Astrocyte of the hippocampus (primary cell): ENCODE measurements at places on chromosomes 7 and 10.

GRCh38 chr7:1033546-1034145, 10.7 kb upstream of the GPR146 start:
- no peak for DNase-seq

- peak; percentile 78 for DNase-seq
Observed at GRCh38 chr7:134480730-134481129, 21.8 kb upstream of the AKR1B1 start.

- DNase-seq: no peak
Observed at GRCh38 chr7:75961218-75961617, 33.2 kb downstream of the TMEM120A start.

GRCh38 chr10:24306507-24306875, 97.6 kb downstream of the KIAA1217 start:
- no peak for DNase-seq

GRCh38 chr10:47376522-47377220, 7.4 kb downstream of the ZNF488 start:
- no peak for DNase-seq

DNA sequence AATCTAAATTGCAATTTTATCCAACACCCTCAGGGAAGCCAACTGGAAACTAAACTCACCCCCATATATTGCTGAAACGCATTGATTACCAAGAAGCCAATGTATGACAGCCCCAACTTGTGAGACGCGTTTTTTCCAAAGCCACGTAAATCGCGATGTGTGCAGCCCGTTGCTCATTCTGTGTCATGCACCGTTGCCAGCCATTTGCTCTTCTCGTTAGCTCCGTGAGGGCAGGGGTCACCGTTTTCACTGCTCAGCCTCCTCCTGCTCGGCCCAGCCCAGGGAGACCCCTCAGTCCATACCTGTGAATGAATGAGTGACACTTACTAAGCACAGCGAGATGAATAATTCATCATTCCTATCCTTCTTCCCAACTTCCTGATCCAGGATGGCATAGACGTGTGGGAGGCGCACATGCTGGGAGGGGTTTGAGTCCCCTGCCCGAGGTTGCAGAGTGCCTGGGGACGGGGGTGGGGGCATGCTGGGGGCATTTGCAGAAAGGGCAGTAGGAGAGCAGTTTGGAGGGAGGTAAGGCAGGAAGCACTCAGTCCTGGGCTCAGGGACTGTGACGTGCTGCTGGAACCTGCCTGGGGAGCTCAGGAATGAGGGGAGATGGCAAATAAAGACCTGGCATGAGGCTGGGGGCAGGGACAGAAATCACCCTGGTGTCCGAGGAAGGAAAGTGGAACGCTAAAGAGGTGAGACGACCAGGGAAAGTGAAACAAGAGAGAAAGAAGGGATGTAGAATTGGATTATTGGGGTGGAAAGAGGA, 104.2 kb upstream of the SDK1 start:
- no peak for DNase-seq

GRCh38 chr10:116171505-116171904, 101.5 kb downstream of the GFRA1 start:
- no peak for DNase-seq

GRCh38 chr10:4807761-4808507, 18.1 kb upstream of the AKR1E2 start:
- peak; percentile 86 for DNase-seq

DNA sequence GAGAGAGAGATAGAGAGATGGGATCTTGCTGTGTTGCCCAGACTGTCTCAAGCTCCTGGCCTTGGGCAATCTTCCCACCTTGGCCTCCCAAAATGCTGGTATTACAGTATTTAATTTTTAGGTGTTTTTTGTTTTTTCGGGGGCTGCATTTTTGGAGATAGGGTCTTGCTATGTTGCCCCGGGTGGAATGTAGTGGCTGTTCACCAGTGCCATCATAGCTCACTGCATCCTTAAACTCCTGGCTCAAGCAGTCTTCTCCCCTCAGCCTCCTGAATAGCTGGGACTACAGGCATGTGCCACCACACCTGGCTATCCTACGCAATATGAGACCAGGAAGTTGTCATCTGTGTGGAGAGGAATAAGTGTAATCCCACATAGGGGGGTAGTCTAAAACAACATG, 42.4 kb downstream of the KCTD7 start:
- DNase-seq: no peak

GRCh38 chr7:19674266-19674960, 34.4 kb downstream of the POLR1F start:
- peak; percentile 37 for DNase-seq

DNA sequence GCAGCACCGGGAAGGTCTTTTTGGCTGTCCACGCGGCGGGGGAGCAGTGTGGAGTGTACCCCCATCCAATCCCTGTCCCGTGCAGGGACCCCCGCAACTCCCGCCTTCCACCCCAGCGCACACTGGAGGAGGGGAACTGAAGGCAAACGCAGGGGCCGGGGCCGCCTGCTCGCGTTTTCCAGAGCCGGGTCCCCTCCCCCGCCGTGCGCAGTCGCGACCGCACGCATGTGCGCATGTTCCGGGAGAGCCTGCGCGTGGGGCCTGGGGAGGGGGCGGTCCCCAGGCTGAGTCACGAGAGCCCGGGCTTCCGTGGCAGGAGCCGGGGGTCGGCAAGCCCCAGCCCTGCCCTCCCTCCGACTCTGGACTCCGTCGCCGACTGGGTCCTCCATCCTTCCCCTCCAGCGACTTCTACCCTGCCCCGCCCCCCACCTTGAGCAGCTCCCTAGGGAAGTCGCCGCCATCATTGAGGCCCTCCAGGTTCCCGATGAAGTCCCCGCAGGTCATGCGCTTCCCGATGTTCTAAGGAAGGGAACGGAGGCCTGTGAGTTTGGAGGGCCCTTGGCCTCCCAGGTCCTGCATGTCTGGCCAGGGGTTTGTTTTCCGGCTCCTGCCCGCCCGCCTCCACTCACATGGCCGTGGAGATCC, 8.0 kb downstream of the PSD start:
- DNase-seq: peak; percentile 61

GRCh38 chr10:2278363-2278762, 541.0 kb upstream of the ADARB2 start:
- DNase-seq: no peak

- DNase-seq: no peak
Observed at GRCh38 chr7:24713039-24713793, 44.0 kb downstream of the GSDME start.

- DNase-seq: no peak
Observed at GRCh38 chr7:123612024-123612423, 10.4 kb downstream of the ASB15 start.

DNA sequence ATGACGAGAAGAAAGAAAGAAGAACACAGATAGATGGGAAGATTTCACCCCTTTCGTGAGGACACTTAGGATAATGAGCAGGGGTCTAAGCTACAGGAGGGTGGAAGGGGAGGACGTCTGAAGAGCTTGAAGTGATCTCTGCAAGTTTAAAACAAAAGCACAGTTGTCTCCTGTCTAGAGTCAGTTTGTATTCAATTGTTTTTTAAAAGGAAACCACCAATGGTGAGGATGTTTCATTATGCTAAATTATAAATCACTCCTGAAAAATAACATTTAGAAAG, 85.9 kb downstream of the ADAM12 start:
- no peak for DNase-seq

- peak; percentile 33 for DNase-seq
Observed at GRCh38 chr7:138564365-138564764, 104.3 kb downstream of the TRIM24 start.

- DNase-seq: no peak
Observed at GRCh38 chr10:92691591-92692079, 1.9 kb downstream of the HHEX start.

DNA sequence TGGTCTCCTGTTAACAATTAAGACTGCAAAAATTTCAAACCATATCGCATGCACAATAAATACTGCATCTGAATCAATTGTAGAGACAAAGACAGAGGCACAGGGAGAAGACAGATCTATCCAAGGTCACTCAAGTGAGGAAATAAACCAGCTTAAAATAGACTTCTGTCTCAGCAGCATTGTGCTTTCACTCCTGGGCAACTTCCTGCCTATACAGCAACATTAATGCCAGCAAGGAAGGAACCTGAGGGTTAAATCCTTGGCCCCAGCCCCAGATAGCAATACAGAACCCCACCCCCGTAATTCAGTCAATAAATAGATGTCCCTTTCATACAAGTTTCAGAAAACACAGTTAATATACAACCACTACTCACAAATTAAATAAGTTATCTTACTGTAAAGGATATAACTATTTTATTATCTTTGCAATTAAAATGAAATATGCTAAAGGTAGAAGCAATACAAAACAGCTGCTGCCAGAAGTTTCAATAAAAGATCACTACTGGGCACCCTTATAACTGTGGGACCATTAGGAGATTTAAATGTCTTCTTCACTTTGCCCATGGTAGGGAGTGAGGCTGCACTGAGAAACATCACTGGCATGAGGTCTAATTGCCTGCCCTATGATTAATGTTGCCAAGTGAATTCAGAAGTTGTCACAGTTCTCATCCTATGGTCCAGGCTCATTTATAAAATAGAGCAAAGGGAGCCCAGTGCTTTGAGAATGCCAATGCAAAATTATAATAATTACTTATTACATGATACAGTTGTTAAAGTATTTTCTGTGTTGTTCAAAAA, 49.4 kb downstream of the CAV1 start:
- no peak for DNase-seq

GRCh38 chr10:34219753-34220548, 595.1 kb downstream of the PARD3 start:
- no peak for DNase-seq

DNA sequence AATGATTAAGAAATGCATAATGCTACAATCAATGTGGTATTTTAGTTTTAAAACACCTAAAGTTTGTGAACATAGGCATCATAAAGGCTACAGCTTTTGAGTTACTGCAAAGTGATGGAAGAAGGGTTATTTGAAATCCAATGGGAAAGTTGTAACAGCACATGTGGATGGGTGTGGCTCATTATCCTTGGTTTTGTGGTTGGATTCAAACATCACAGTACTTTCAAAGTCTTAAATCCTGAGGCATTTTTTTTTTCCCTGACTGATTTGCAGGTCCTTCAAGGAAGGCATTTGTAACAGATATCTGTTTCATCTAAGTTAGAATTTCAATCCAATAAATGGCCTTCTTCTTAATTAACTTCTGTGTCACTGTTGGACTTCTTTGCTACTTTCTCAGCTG, 9.8 kb upstream of the SHTN1 start:
- no peak for DNase-seq
